ENCODE measurements at places on chromosomes 7 and 10. TPM values are rescaled to one million over a fixed set of nuclear protein-coding genes. Genes with fewer than 3 reads are reported as not detected.

Gene EIF5AL1
- total RNA-seq = 0.54 TPM

GRCh38 chr10:77606751-77607150, 30.9 kb downstream of the KCNMA1 start:
- DNase-seq = no peak

- DNase-seq = no peak
Measured at GRCh38 chr7:24767878-24768569, 10.8 kb upstream of the GSDME start.

DNA sequence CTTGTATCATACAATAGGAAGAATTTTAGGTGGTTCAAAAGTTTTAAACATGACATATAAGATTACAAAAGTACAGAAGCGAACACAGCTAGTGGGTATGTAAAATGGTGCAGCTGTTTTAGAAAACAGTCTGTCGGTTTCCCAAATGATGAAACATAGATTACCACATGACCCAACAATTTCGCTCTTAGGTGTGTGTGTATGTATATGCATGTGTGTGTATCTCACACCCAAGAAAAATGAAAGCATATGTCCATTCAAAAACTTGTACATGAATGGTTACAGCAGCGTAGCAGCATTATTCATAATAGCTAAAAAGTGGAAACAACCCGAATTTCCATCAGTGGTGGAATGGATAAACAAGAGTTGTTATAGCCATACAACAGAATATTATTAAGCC, 23.5 kb downstream of the AFAP1L2 start:
- DNase-seq = no peak

DNA sequence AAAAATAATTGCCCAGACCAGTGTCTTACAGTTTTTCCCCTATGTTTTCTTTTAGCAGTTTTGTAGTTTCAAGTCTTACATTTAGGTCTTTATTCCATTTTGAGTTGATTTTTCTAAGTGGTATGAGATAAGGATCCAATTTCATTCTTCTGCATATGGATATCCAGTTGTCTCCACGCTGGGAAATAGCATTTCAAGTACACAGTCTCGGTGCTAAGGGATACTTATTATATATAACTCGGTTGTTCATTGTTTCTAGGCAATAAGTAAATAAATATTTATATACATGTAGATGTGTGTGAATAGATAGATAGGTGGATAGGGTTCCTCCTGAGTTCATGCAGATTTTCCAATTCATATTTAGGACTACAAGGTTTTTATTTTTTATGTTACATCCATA, 16.0 kb downstream of the TAF3 start:
- no peak for DNase-seq

- no peak for DNase-seq
Measured at GRCh38 chr7:139901056-139901795, 72.2 kb downstream of the TBXAS1 start.

DNA sequence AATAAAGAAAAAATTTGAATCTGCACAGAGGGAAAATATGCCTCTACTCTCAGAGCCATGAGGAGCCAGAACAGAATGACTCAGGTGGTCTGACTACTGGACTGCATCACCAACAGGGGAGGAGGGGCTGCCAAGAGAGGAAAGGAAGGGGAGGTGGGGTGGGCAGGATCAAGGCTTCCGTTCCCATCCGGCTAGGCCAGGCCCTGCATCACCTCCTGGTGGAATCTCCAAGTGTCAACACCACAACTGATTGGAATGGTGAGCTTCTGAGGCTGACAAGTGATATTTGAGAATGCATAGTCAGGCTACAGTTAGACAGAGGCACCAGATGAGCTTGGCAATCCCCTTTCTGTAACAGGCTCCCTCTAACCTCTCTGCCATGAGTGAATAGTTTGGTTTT, 10.4 kb upstream of the GPR26 start:
- no peak for DNase-seq
